ENCODE measurements at places on chromosomes 4 and X.

DNA sequence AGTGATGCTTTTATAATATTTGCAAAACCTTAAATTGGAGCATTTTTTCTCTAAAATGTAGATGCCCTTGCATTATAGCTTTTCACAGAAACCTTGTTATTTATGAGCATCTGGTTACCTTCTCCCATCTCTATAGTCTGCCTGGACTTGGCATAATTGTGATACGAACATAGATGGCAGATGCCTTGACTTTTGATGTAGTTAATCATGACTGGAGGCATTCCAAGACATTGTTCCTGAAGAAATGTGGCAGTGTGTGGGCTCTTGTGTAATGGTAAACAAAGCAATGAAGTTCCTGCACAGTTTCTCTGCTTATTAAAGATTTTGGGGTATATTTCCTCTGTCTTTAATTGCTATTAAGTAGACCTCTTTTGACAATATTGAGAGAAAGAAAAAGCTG, 500.1 kb downstream of the PCDH19 start:
- no peak for DNase-seq

GRCh38 chr4:79661196-79661595, 253.2 kb upstream of the GK2 start:
- DNase-seq, result no peak

DNA sequence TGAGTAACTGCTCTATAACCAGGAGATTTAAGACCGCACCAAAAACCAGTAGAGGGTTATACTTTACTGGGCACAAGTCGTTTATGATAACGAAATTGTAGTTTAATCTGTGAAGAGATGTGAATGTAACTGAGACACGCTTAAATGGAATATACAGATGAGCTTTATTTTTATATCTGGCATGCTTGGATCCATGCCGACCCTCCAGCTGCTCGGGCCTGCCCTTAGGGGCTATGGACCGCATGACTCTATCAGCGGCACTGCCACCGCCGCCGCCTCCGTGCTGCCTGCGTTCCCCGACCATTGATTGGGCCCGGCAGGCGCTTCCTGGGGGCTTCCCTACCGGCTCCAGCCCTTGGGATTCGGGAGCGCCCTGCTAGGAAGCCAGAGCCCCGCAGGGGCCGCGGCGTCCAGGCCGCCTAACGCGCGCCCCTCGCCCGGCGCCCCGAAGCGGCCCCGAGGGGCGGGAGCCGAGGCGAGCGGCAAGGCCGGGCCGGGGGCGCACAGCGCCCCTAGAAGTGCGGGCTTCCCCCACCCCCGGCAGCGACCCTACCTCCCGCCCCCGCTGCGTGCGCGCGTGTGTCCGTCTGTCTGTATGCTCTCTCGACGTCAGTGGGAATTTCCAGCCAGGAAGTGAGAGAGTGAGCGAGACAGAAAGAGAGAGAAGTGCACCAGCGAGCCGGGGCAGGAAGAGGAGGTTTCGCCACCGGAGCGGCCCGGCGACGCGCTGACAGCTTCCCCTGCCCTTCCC, at the start of gene NFKB1:
NFKB1 (plus strand) TSS at position 664 of the 751 bp plus-strand sequence. CDS start 24,160 bp downstream, outside the sequence.
- peak; percentile 54 for DNase-seq

GRCh38 chr4:7295197-7295910, 103.0 kb downstream of the SORCS2 start:
- DNase-seq, result no peak

DNA sequence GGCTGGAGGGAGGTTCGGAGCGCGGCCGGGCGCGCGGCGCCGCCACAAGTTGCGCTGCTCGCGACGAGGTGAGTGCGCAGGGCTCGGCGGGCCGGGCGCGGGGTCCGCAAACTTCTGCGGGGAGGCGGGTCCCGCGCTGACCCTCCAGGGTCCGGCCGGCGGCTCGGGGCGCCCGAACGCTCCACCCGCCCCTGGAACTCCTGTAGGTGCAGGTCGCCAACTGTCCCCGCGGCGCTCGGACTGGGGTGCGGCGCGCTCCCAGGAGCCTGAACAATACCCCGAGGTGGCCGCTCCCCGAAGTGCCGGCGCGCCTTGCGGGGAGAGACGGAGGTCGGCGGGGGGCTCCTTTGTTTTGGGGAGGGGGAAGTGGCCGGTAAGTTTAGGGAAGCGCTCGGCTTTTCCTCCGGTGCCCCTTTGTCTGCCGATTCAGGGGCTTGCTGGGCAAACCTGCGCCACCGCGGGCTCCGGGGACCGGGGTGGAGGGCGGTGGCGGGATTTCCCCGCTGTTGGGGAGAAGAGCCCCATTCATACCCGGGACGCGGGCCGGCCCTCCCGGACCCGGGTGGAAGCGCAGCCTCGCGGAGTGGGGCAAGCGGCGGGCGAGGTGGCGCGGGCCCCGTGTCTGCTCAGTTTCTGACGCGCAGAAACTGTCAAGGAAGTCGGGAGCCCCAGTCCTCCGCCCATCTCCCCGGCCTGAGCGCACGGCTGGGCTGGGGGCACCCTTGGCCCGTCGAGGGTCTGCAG, 694 bp downstream of the TBL1X start:
- no peak for DNase-seq

DNA sequence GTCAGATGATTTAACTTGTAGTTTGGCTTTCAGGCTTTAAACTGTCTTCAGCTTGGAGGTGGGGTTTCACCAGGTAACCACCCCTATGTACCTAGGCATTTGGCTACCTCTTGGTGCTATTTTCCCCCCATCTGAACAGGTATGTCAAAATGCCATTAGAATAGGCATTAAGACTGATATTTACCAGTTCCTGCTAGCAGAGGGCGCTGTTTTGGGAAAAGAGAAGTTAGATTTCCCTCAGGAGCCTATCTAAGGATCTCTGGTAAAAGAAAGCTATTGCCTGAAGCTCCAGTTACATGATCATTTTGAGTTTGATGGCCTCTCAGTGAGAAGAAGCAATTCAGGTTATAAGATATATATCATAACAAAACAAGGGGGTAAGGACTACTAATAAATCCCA, 879.1 kb downstream of the SH3BGRL start:
- DNase-seq, result no peak

- DNase-seq, result no peak
Observed at GRCh38 chr4:139710073-139710472, 44.5 kb downstream of the MGST2 start.

DNA sequence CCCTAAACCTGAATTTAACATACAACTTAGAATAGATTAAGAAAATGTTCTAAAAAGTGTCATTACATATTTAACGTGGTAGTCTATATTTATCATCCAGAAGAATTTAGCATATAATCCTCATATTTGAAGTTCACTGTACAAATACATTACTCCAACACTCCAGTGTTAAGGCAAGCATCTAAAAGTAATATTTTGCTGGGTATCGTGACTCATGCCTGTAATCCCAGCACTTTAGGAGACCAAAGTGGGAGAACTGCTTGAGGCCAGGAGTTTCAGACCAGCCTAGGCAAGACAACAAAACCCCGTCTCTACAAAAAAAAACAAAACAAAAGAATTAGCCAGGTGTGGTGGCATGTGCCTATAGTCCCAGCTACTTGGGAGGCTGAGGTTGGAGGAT, 24.8 kb downstream of the LRBA start:
- DNase-seq, result no peak

- DNase-seq, result no peak
Observed at GRCh38 chr4:30721185-30722091, 1.3 kb downstream of the PCDH7 start.

GRCh38 chrX:96994093-96994492, 110.4 kb downstream of the RPA4 start:
- no peak for DNase-seq

- DNase-seq, result no peak
Observed at GRCh38 chr4:75080888-75081287, 148.0 kb downstream of the PARM1 start.

DNA sequence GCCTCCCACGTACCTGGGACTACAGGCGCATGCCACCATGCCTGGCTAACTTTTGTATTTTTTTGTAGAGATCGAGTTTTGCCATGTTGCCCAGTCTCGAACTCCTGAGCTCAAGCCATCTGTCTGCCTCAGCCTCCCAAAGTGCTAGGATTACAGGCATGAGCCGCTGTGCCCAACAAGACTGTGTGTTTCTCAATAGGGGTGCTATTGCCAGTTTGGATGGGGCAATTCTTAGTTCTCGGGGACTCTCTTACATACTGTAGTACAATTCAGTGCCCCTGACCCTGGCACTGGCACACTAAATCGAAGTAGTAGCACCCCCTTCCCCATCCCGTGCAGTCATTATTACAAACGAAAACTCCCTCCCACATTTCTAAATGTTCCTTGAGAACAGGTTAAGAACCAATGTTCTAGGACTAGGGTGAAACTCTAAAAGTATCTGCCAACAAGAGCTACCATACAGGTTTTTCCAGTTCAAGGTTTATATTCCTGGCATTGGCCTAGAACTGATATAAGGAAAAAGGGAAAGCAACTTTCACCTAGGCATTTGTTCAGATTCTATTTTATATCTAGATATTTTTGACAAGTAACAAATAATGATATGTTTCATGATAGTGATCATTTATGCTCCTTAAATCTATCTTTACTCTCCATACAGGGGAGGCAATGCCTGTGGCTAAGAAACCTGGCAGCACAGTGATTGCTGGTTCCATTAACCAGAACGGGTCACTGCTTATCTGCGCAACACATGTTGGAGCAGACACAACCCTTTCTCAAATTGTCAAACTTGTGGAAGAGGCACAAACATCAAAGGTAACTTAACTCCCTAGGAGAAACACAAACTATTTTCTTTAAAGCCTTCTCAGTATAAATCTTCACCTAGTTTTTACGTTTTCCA, 50.4 kb upstream of the PGAM4 start:
- no peak for DNase-seq

GRCh38 chr4:109608879-109609278, 48.8 kb downstream of the MCUB start:
- no peak for DNase-seq

- no peak for DNase-seq
Observed at GRCh38 chrX:21944136-21944615, 3.7 kb downstream of the SMS start.

- DNase-seq, result no peak
Observed at GRCh38 chr4:129926936-129927335, 831.0 kb downstream of the C4orf33 start.

- DNase-seq, result no peak
Observed at GRCh38 chr4:94307231-94307871, 35.3 kb downstream of the HPGDS start.

GRCh38 chr4:59127006-59127405, 2016.8 kb upstream of the IGFBP7 start:
- DNase-seq, result no peak

DNA sequence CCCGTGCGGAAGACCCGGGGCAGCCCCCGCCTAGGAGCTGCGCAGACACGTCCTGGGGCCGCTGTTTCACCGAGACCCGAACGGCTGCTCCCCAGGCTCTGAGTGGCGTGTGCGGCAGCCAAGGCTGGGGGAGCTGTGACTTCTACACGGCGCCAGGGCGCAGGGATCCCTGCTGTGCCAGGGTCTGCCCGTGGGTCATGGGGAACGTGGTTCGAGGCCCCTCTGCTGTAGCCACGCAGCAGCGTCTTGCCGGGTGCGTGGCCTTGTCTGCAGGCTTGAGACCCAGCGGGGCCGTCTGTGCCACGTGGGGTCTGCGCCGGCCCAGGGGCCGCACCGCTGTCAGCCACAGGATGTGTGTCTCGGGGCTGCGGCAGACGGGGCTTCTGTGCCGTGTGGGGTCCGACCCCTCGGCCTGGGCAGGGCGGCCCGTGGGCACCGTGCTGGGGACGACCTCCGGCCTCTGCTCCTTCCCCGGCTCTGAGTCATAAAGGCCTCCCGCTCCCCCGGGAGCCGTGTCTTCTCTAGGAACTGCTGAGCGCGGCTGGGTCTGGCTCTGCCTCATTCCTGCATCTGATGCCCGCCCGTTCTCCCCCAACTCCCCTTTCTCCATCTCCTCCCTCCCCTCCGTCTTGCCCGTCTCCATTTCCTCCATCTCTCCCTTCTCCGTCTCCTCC, 12.7 kb upstream of the GTPBP6 start:
- no peak for DNase-seq

Data from kidney capillary endothelial cell (primary cell).